Activated CD8-positive, alpha-beta memory T cell treated with anti-CD3 and anti-CD28 coated beads for 4 hours (primary cell): ENCODE measurements at places on chromosomes 6 and 20.

DNA sequence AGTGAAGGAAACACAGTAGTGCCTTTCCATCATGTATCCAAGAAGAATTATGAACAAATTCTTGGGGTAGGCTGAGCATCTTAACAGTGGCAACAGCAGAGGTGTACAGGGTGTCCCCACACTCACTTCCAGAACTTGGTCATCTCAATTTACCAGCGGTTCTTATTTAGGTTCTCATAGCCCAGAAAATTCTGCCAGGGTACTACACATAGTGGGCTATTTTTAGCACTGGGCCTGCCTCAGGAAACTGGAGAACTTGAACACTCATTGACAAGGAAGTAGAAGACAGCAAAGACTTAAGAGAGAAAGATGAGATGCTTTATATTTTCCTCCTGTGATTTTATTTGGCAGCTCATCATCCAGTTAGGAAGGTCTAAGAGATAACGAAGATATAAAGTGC is 71.8 kb upstream of the PHIP start:
- no peak for DNase-seq

GRCh38 chr6:146997062-146997461 is 207.2 kb upstream of the STXBP5 start:
- DNase-seq = no peak

DNA sequence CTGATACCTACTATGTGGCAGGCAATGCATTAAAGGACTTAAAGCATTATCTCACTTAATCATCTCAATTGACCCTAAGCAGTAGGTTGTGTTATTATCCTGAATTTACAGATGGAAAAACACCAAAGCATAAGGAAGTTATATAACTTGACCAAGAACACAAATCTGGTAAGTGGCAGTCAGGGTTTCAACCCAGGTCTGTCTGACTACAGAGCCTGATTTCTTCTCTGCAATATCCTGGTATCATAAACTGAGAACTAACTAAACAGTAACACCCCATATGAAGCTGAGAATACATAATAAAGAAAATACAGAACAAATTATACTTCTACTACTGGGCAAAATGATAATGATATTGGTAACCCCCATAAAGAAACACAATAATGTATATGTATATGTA is 13.8 kb upstream of the DST start:
- DNase-seq = no peak

DNA sequence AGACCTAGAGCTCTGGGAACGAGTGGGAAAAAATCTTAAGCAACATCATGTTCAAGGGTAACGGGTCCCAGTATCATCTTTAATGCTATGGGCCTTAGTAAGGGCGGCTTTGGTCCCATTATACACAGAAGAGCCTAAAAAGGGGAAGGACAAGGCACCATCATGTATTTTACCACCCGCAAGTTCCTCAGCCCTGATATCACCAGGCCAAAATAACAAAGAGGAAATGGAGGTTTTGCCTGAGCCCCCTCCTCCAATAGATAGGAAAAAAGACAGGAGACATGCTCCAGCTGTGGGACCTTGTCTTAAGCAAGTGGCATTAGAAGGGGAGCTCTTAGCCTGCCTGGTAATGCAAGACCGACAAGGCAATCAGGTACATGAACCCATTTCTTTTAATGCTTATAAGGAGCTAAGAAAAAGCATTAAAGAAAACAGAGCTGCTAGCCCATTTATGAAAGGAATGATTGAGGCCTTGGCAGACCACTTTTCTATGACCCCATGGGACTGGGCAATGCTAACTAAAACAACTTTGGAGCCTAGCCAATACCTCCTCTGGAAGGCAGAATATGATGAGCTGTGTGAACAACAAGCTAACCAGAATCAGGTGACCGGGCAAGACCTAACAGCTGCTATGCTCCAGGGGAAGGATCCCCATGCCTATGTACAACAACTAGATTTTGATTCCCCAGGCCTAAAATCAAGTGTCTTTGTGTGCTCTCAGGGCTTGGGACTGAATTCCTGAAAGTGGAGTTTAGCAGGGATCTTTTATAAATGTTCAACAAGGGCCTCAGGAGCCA is 23.2 kb downstream of the HLA-DPA1 start:
- no peak for DNase-seq

DNA sequence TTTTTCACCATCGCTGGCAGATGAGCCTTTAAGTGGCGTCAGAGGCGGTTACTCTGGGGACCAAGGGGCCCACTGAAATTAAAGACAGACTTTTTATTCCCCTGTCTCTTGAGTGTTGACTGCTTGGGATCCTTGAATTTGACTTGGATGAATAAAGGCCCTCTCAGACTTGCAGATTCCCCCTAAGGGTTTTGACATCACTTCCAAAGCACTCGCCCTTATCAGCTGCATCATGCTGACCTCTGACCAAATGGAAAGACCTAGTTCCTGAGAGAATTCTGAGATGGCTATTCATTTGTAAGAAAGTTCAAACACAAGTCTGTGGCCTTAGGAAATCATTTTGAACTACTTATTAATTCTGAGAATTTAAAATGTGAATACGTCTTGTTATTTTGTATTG is 13.5 kb upstream of the MOXD1 start:
- DNase-seq = no peak

- DNase-seq = no peak
These were observed 2.6 kb upstream of the CENPW start for GRCh38 chr6:126337323-126337722.

DNA sequence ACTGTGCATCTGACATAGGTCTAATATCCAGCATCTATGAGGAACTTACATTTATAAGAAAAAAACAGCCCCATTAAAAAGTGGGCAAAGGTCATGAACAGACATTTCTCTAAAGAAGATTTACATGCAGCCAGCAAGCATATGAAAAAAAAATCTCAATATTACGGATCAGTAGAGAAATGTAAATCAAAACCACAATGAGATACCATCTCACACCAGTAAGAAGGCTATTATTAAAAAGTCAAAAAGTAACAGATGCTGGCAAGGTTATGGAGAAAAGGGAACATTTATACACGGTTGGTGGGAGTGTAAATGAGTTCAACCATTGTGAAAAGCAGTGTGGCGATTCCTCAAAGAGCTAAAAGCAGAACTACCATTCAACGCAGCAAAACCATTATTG is 13.1 kb downstream of the METTL24 start:
- no peak for DNase-seq

- DNase-seq = peak; percentile 47
These were observed 635 bp upstream of the C20orf203 start for GRCh38 chr20:32674362-32674789.
